GM23338 (cell line): ENCODE measurements at places on chromosomes 12 and 14. TPM values are rescaled to one million over a fixed set of nuclear protein-coding genes. Genes with fewer than 3 reads are reported as not detected.

- H3K36me3 ChIP-seq: no peaks in the 10 kb centered on the region
- no peak for DNase-seq
- no peak overlapping the region for H3K27ac ChIP-seq
These were observed 158.6 kb downstream of the SLC41A2 start for GRCh38 chr12:104799458-104799857.

- no peaks in the 10 kb centered on the region for H3K4me1 ChIP-seq
- H3K27me3 ChIP-seq: no peaks in the 10 kb centered on the region
- H3K4me3 ChIP-seq: no peak overlapping the region
- no peaks in the 10 kb centered on the region for H3K36me3 ChIP-seq
- DNase-seq: no peak
- H3K27ac ChIP-seq: no peak overlapping the region
These were observed 19.8 kb downstream of the GALNT4 start for GRCh38 chr12:89504560-89505346.

DNA sequence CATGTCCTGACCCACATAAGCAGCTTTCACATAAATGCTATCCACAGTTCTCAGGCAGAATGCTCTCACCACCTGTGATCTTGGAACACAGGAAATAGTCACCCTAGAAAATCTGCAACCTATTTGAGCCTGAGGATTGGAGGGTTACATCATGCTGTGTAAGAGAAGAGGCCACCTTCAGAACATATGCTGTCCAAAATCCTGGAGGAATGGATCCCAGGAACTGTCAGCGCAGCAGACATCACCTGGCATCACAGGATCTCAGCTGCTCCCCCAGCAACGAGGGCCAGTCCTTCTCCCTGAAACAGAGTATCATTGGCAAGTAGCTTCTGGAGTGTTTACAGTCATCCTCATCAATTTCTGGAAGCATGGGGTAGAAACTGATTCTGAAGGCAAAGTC, 63.2 kb upstream of the LTA4H start:
- no peak overlapping the region for H3K4me3 ChIP-seq
- no peaks in the 10 kb centered on the region for H3K36me3 ChIP-seq
- H3K27ac ChIP-seq: no peak overlapping the region
- no peaks in the 10 kb centered on the region for H3K27me3 ChIP-seq

GRCh38 chr12:34404377-34405285, 382.3 kb downstream of the ALG10 start:
- peaks cover 10% of the 10 kb centered on the region for H3K36me3 ChIP-seq
- no peak for DNase-seq
- H3K27me3 ChIP-seq: no peaks in the 10 kb centered on the region
- H3K4me1 ChIP-seq: no peaks in the 10 kb centered on the region
- H3K27ac ChIP-seq: no peak overlapping the region

GRCh38 chr14:72128629-72129028, 196.4 kb downstream of the RGS6 start:
- H3K27me3 ChIP-seq: no peaks in the 10 kb centered on the region
- no peak for DNase-seq
- H3K4me1 ChIP-seq: no peaks in the 10 kb centered on the region
- H3K36me3 ChIP-seq: no peaks in the 10 kb centered on the region
- H3K27ac ChIP-seq: no peak overlapping the region

GRCh38 chr12:28563286-28563685, 373.0 kb downstream of the CCDC91 start:
- no peak overlapping the region for H3K27ac ChIP-seq
- H3K4me3 ChIP-seq: no peak overlapping the region
- no peak for DNase-seq
- H3K27me3 ChIP-seq: no peaks in the 10 kb centered on the region

DNA sequence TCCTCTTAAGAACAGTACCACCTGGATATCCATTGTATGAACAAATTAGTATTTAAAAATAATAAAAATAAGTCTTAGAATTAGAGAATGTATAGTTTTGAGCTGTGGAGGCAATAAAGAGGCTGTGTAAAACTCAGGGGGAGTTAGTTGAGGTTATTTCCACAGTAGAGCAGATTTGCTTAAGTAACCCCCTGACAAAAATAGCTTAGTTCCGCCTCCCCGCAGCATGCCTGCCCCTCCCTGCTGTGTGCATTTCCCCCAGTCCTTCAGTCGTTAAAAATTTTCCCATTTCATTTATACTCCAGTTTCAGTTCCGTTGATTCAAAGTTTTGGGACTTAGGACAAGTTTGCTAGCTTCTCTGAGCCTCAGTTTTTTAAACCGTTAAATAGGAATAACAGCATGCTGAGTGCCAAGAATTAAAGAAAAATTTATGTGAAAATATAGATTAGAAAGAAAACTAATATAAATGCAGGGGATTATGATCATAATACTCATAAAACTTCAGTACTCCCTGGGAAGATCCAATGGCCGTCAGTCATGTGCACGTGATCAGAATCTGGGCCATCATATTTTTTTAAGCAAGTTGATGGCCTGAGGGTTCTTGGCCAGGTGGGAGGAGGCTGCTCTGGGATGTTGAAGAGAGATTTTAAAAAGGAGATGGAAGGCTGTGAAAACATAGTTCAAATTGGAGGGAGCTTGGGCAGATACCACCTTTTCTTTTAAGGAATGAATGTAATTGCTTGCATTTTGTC, 14.5 kb upstream of the SLC38A2 start:
- peak; percentile 67 for DNase-seq
- H3K4me1 ChIP-seq: peaks cover 76% of the 10 kb centered on the region
- H3K27ac ChIP-seq: peak overlapping the region; percentile 89
- H3K27me3 ChIP-seq: no peaks in the 10 kb centered on the region
- no peaks in the 10 kb centered on the region; the same call in 1 of the 2 replicates for H3K36me3 ChIP-seq
- H3K4me3 ChIP-seq: peak overlapping the region; percentile 72

DNA sequence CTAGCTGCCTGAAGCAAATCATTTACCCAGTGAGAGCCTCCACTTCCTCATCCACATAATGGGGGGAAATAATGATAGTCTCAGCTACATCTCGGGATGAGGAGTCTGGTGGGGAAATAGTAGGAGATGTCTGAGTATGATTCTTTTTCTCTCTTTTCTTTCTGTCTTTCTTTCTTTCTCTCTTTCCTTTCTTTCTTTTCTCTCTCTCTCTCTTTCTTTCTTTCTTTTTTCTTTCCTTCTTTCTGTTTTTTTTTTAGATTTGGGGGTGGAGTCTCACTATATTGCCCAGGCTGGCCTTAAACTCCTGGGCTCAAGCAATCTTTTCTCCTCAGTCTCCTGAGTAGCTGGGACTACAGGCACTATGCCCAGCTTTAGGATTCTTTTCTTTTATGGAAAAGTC, 12.8 kb downstream of the HOXC4 start:
- DNase-seq: no peak
- H3K36me3 ChIP-seq: no peaks in the 10 kb centered on the region
- peaks cover 13% of the 10 kb centered on the region for H3K4me1 ChIP-seq
- H3K27me3 ChIP-seq: peaks cover 96% of the 10 kb centered on the region
- no peak overlapping the region for H3K27ac ChIP-seq
- H3K4me3 ChIP-seq: no peak overlapping the region

Gene UBR7
- 12.4 and 13.9 TPM in 2 replicates for polyA plus RNA-seq

Gene AQP6
- polyA plus RNA-seq: 0.08 TPM in 1 of 2 replicates, not detected in the other

Gene SYT1
- polyA plus RNA-seq: 47.6 and 51.7 TPM in 2 replicates

Gene PCED1B
- 4.6 and 6.6 TPM in 2 replicates for polyA plus RNA-seq

Gene SPIC
- polyA plus RNA-seq: not detected in 2 replicates
